Memory B cell (primary cell): ENCODE measurements at places on chromosomes 2 and 18.
A peak's percentile ranks its signal among the peaks of the same experiment; 100 is the strongest.

DNA sequence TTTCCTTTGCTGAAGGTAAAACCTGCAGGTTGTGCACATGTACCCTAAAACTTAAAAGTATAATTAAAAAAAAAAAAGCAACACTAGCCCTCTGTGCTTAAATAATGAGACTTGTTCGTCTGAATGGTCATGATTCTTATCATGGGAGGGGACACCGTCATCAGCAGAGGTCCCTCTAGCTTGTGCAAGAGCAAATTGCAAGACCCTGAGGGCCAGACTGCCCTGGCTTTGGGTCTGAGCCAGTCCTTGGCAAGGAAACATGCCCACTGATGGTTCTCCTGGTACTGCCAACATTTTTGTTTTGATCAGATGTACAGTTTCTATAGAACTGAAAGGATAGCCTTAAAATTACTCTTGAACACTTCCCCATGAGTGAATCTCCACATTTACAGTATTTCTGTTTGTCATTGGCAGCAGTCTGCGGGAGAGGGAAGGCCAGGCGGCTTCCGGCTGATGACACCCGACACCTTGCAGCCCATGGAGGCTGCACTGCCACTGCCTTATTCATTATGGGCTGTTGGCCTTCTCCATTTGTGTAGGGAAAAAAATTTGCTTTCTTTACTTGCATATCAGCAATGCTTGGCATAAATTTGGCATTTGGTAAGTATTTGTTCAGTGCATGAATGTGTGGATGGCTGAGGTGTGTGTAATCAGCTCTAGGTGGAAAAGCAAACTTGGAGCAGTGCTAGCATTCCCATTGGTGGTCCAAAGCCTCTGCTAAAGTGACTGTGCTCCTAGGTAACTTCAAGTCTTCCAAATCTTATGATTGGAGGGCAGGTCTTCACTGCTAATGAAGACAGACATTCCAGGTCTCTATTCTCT, 161.6 kb upstream of the ALKAL2 start:
- no peak for DNase-seq

DNA sequence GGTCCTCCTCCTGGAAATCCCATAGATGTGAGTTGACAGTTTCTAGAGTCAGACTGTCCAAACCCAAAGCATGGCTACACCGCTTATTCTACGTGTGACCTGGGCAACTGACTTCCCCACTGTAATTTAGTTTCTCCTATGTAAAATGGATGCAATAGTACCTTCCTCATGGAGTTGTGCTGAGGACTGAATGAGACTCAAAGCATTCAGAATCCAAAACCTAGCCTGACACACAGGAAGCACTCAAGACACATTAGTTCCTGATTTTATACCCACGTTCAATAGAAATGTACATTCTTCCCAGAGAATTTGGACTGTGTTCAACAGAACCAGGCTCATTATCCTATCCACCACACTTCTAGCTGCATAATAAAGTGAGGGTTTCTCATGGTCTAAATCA, 88.8 kb downstream of the STK39 start:
- DNase-seq = no peak

GRCh38 chr2:2689306-2689705, 358.2 kb upstream of the MYT1L start:
- no peak for DNase-seq

- DNase-seq = no peak
Measured at GRCh38 chr18:12257996-12258718, 4.0 kb downstream of the CIDEA start.

DNA sequence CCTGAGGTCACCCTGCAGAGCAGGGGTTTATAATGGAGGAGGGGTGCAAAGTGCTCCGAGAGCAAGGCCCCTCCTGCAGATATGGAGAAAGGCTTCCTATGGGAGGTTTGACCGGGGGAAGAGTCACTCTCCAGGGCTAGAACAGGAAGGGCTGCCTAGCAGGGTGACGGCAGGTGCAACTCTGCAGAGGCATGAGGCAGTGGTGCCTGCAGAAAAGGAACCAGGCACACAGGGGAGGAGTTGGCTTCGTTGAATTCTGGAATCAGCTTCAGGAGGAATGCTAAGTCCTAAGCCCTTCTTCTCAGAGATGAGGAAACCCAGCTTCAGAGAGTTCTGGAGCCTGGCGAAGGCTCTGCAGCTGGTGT, 17.5 kb upstream of the HPCAL1 start:
- no peak for DNase-seq

- DNase-seq = no peak
Measured at GRCh38 chr18:77524909-77525308, 275.3 kb downstream of the GALR1 start.

- no peak for DNase-seq
Measured at GRCh38 chr2:22253171-22253570, 1129.4 kb downstream of the TDRD15 start.

DNA sequence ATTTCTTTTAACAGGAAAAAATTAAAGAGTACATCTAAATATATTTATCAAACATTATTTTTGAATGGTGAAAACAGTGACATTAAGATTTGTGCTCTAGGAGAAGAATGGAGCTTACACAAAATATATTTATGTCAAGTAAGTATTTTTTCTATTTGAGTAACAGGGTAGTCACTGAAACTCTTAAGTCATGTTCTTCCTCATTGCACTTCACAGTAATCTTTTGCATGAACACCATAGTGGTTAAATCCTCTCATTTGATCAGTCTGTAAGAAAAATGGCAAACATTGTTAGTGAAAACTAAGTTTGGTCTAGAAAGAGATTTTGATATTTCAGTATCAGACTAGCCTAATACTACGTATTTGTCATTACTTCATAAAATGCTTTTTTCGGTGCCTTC, 8.1 kb downstream of the GMCL1 start:
- no peak for DNase-seq

GRCh38 chr2:208142925-208143799, 2.8 kb downstream of the CRYGB start:
- DNase-seq = no peak

GRCh38 chr2:38465789-38466127, 88.7 kb upstream of the ATL2 start:
- peak; percentile 15 for DNase-seq

DNA sequence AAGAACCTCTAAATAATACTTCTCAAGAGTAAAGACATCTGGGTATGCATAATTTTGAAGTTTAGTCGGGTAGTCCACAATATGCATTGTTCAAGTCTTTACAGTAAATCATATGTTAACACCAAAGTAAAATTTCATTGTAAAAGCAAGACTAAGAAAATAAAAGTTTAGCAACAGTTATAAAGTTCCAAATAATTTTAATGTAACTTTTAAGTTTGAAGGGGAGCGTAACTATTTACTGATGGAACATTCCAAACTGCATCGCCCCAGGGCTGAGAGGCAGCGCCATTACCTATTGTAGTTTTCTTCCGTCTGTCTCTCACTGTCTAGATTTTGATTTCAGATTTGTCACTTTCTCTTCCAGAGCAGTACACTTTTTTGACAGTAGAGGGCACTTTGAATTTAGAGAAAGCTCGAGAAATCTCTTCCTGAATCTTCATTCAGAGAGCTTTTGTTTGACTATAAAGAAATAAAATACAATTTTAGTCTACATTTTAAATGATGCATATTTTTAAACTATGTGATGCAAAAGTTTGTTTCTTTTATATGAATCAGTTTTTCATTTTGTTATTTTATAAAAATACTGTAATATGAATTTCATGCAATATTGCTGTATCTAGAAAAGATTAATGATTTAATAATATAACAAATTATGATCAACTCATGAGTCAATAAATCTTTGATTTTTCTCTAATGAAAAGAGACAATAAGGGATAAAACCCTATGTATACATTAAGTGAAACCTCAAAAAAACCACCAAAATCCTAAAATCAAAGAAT, 389.8 kb downstream of the FIGN start:
- DNase-seq = peak; percentile 11
